Effector memory CD4-positive, alpha-beta T cell (primary cell): ENCODE measurements at places on chromosomes 5 and 9.
A peak's percentile ranks its signal among the peaks of the same experiment; 100 is the strongest.

DNA sequence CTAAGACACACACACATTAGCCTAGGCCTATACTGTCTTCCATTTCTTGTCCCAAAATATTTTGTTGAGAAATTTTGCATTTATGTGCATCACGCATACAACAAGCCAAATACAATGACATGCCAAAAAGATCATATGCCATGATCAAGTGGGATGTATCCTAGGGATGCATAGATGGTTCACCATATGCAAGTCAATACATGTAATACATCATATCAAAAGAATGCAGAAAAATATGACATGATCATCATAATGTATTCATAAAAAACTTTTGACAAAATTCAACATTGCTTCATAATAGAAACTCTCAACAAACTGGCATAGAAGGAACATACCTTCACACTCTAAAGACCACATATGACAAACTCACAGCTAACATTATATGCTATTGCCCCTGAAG is 5.8 kb upstream of the FAM81B start:
- H3K27ac ChIP-seq = no peak overlapping the region
- DNase-seq = no peak
- no peaks in the 10 kb centered on the region for H3K27me3 ChIP-seq
- no peaks in the 10 kb centered on the region for H3K36me3 ChIP-seq

DNA sequence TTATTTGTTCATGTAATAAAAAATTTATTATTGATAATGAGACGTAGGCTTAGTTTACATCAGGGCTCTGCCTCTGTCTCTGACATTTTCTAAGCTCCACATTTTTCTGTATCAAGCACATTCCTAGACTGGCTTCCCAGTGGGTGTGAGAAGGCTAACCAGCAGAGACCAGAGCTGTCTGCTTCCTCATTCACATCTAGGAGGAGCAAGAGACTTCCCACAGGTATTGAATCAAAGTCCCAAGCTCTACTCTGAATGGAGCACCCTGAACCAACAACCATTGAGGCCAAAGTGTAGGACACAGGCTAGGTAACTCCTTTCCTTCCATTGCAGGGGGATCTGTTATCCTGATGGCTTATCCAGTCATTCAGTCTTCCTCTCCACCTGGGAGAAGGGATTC is 72.4 kb downstream of the PARP8 start:
- DNase-seq = no peak
- H3K4me3 ChIP-seq = no peak overlapping the region
- peaks cover 18% of the 10 kb centered on the region for H3K4me1 ChIP-seq
- peaks cover 4% of the 10 kb centered on the region for H3K36me3 ChIP-seq

DNA sequence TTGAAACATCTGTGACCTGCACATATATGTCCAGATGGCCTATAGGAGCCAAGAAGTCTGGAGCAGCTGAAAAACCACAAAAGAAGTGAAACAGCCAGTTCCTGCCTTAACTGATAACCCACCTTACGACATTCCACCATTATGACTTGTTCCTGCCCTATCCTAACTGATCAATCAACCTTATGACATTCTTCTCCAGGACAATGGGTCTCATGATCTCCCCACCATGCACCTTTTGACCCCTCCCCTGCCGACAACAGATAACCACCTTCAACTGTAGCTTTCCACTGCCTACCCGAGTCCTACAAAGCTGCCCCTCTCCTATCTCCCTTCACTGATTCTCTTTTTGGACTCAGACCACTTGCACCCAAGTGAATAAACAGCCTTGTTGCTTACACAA is 233.8 kb downstream of the CCDC171 start:
- no peak overlapping the region for H3K27ac ChIP-seq
- no peak overlapping the region for H3K4me3 ChIP-seq
- H3K27me3 ChIP-seq = no peaks in the 10 kb centered on the region
- no peaks in the 10 kb centered on the region for H3K4me1 ChIP-seq
- no peak for DNase-seq

DNA sequence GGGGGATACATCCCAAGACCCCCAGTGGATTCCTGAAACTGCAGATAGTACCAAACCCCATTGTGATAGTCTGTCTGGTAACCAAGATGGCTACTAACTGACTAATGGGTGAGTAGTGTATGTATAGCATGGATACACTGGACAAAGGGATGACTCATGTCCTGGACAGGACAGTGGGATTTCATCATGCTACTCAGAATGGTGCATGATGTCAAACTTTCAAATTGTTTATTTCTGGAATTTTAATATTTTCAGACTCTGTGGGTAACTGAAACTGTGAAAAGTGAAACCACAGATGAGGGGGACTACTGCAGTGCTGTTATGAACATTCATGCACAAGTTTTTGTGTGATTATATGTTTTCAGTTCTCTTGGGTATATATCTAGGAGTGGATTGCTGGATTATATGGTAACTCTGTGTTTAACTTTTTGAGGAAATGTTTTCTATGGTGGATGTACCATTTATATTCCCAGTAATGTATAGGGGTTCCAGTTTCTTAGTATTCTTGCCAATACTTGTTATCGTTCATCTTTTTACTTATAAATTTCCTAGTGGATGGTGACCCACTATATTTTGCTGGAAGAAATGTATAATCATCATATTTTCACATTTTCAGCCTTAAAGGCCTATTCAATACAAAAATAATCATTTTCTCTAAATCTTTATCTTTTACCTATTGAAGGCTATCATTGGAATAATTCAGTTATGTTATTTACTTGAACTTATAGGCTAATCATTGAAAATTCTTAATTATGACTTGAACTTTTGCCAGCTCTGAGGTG is 140.9 kb downstream of the NR3C1 start:
- H3K36me3 ChIP-seq = no peaks in the 10 kb centered on the region
- no peak for DNase-seq
- no peak overlapping the region for H3K27ac ChIP-seq
- no peak overlapping the region for H3K4me3 ChIP-seq

- H3K36me3 ChIP-seq = no peaks in the 10 kb centered on the region
- H3K27me3 ChIP-seq = no peaks in the 10 kb centered on the region
- no peak for DNase-seq
- no peak overlapping the region for H3K27ac ChIP-seq
- no peaks in the 10 kb centered on the region for H3K4me1 ChIP-seq
- H3K4me3 ChIP-seq = no peak overlapping the region
These were observed 8.5 kb downstream of the KLF4 start for GRCh38 chr9:107481035-107481434.

DNA sequence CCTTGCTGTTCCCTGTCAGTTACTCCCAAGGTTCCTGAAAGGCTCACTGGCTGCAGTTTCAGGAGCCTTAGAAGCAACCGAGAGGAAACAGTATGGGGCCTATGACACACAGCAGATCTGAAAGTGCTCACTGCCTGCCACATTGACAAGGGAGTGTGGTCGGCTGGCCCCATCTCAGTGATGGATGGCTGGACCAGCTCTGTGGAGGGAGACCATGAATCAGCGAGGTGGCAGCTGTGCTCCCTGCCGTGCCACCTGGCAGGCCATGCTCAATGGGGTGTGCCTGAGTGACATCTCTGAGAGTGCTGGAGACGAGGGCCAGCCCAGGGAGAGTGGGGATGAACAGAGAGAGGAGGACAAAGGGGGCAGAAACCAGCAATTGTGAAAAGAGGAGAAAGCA is 49.1 kb downstream of the DOCK2 start:
- H3K36me3 ChIP-seq = peaks cover 75% of the 10 kb centered on the region
- H3K27me3 ChIP-seq = no peaks in the 10 kb centered on the region

GRCh38 chr9:124149992-124150391 is 107.8 kb upstream of the NEK6 start:
- H3K4me3 ChIP-seq = no peak overlapping the region
- no peak overlapping the region for H3K27ac ChIP-seq
- H3K27me3 ChIP-seq = no peaks in the 10 kb centered on the region
- no peak for DNase-seq
- no peaks in the 10 kb centered on the region for H3K4me1 ChIP-seq

DNA sequence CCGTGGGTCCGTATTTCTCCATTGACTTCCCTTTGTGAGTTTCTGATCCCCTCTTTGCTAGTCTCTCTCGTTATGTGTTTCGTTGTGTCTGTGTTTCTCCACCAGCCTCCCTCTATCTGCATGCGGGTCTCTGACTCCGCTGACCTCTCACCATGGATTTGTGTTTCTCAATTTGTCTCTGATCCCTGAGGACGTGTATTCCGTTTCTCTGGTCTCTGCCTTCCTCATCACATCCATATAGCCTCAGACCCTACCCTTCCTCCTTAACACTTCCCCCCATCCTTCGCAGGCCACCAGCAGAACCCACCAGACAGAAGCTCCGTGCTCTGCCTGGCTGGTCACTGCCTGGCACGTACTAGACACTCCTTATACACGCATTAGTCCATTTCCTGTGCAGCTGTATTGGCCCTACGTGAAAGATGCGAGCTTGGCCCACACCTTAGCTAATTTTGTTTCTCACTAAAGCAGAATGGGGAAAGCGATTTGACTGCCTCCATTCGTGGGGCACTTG is 631 bp downstream of the B4GALT7 start:
- DNase-seq = no peak
- peak overlapping the region; percentile 65 for H3K27ac ChIP-seq
- H3K4me1 ChIP-seq = peaks cover 6% of the 10 kb centered on the region
- H3K27me3 ChIP-seq = no peaks in the 10 kb centered on the region

DNA sequence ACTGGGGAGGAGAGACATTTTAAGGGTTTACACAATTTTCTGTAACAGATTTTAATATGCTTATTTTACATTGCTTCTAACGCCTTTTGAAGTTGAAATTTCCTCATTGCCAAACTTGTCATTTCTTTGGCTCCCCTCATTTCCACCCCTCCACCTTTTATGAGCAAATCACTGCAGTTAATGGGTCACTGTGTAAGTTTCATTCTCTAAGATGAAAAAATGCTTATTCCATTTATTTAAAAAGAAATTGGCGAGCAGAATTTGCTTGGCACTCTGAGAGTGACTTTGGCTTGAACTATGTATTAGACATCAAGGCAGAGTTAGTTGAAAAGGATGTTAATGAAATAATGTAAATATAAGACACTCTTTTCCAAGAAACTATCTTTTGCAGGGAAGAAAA is 66.6 kb downstream of the ITGA1 start:
- H3K4me3 ChIP-seq = no peak overlapping the region
- no peak for DNase-seq
- H3K27me3 ChIP-seq = no peaks in the 10 kb centered on the region
- H3K4me1 ChIP-seq = no peaks in the 10 kb centered on the region
- no peak overlapping the region for H3K27ac ChIP-seq
- no peaks in the 10 kb centered on the region for H3K36me3 ChIP-seq

- H3K36me3 ChIP-seq = no peaks in the 10 kb centered on the region
These were observed 67.7 kb downstream of the HMHB1 start for GRCh38 chr5:143879646-143880045.

DNA sequence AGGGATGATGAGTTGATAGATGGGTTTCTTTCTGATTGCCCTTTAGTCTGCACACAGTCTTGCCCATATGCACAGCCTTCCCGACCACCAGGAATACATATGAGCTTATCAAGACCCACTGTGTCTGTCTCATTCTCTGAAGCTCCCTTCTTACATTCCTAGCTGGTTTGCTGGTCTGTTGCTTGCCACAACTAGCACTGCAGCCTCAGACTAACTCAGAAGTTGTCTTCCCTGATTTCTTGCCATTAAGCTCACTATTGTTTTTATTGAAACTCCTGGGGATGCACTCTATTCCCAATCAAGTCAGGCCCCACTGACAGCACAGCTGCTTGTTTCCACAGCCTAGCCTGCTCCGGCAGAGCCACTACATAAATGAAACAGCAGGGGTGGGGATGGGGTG is 97.5 kb downstream of the SAXO1 start:
- H3K4me1 ChIP-seq = no peaks in the 10 kb centered on the region
- no peak overlapping the region for H3K27ac ChIP-seq
- H3K4me3 ChIP-seq = no peak overlapping the region
- H3K27me3 ChIP-seq = no peaks in the 10 kb centered on the region
- no peak for DNase-seq

- no peak overlapping the region for H3K27ac ChIP-seq
- H3K4me1 ChIP-seq = no peaks in the 10 kb centered on the region
- no peaks in the 10 kb centered on the region for H3K27me3 ChIP-seq
These were observed 52.4 kb downstream of the FANCC start for GRCh38 chr9:95264954-95265615.

DNA sequence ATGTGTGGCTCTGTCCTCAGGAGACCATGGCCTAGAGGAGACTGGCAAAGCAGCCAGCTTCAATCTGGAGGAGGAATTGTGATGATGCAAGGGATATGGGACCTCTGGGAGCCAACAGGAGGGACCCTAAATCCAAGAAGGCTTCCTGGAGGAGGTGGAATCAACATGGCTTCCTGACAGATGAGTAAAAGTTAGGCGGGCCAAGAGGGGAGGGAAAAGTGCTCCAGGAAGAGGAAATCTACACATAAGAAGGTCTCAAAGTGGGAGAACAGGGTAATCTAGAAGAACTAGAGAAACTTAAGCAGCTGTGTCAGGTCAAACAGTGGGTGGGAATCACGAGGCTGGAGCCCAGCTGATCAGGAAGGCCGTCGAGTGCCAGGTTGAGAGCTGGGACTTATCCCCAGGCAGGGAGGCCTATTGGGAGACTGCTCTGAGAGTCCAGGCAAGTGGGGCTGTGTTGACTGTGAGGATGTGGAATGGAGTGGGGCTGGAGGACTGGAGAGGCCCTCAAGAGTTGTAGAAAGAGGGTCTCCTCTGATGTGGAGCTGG is 119.1 kb downstream of the C9orf50 start:
- DNase-seq = no peak
- no peak overlapping the region for H3K27ac ChIP-seq
- H3K36me3 ChIP-seq = peaks cover 5% of the 10 kb centered on the region
- H3K4me3 ChIP-seq = no peak overlapping the region
- peaks cover under 1% of the 10 kb centered on the region for H3K4me1 ChIP-seq

- H3K4me1 ChIP-seq = no peaks in the 10 kb centered on the region
- DNase-seq = no peak
- no peaks in the 10 kb centered on the region for H3K36me3 ChIP-seq
- no peak overlapping the region for H3K4me3 ChIP-seq
- no peak overlapping the region for H3K27ac ChIP-seq
- H3K27me3 ChIP-seq = no peaks in the 10 kb centered on the region
These were observed 524.3 kb downstream of the PSAT1 start for GRCh38 chr9:78821126-78821822.

- no peak overlapping the region for H3K4me3 ChIP-seq
- no peak for DNase-seq
- H3K36me3 ChIP-seq = no peaks in the 10 kb centered on the region
- no peaks in the 10 kb centered on the region for H3K4me1 ChIP-seq
- H3K27me3 ChIP-seq = no peaks in the 10 kb centered on the region
These were observed 38.2 kb downstream of the FBXW2 start for GRCh38 chr9:120755044-120755443.

DNA sequence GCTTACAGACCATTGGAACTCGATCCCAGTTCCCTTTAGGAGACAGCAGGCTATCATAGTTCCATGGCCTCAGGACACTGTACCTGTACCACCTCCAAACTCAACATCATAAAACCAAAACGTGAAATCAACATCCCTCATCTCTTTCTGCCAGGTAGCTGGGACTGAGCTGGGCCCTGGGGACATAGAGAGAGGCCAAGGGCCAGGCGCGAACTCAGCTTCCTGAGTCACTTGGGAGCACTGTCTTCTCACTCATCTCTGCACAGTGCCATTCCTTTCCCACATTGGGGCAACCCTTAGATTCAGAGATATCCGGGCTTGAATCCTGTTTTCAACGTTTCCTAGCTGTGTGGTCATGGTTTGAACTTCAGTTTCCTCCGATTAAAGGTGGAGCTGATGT is 12.2 kb downstream of the DAB2IP start:
- no peaks in the 10 kb centered on the region for H3K4me1 ChIP-seq
- H3K4me3 ChIP-seq = no peak overlapping the region
- no peak overlapping the region for H3K27ac ChIP-seq
- no peak for DNase-seq
- H3K36me3 ChIP-seq = no peaks in the 10 kb centered on the region
- no peaks in the 10 kb centered on the region for H3K27me3 ChIP-seq

- no peak overlapping the region for H3K4me3 ChIP-seq
- no peaks in the 10 kb centered on the region for H3K27me3 ChIP-seq
- H3K36me3 ChIP-seq = no peaks in the 10 kb centered on the region
- DNase-seq = no peak
- peaks cover 29% of the 10 kb centered on the region for H3K4me1 ChIP-seq
These were observed 11.9 kb upstream of the TNIP1 start for GRCh38 chr5:151092762-151093161.
